ENCODE measurements at places on chromosomes 5 and 9.

DNA sequence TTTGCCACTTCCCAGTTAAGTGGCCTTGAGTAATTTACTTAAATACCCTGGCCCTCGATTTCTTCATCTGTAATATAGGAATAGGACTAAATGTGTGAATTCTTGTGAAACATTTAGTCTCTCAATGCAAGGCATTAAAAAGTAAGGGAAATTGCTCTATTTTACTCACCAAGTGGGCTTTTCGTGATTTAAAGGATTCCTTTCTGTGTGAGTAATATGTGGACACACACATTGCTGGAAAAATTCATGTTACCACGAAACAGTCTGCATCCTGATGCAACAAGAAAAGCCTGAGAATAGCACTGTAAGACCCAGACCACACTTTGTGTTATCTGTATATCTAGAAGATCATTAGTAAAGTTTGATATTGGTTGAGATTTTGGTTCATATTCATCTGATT, 1243.0 kb upstream of the CDH9 start:
- no peak for DNase-seq

- DNase-seq = no peak
Observed at GRCh38 chr5:168655316-168655715, 76.1 kb upstream of the PANK3 start.

DNA sequence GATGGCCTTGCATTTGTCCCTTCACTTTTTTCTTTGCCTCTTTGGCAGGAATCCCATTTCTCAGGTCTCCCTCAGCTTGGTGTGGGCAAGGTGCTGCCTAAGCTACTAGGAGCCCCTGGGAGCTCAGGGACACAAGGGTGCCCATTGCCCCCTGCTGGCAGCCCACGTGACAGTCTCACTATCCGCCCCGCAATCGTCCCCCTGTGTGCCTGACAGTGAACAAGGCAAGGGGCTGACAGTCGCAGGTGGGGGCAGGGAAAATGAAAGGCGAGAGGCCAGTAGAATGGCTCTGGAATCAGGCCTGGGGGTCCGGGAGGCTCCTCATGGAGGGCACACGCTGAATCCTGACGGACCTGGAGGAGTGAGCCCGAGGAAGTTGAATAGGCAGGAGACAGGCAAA, 2.0 kb upstream of the PCDH12 start:
- no peak for DNase-seq

GRCh38 chr5:134143944-134144941, 29.8 kb downstream of the TCF7 start:
- DNase-seq = no peak

GRCh38 chr9:123434619-123435240, 78.7 kb downstream of the CRB2 start:
- no peak for DNase-seq

DNA sequence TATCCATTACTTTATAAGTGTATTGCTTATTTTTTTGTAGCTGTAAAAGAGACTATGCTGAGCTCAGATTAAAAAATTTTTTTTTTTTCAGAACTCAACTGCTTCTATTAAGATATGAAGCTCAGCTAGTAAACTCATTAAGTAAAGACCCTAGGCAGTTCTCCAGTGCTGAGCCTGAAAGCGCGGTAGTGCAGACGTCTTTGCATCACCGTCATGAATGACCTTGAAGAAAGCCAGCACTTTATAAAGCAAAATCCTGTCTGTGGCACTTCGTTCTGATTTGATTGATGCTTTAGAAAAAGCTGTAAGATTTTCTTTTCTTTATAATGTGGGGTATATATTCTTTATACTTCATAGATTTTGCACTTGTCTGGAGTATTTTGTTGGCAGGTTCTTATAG, 105.7 kb downstream of the ATG10 start:
- DNase-seq = no peak

GRCh38 chr9:10869687-10870086, 256.9 kb upstream of the PTPRD start:
- DNase-seq = no peak

DNA sequence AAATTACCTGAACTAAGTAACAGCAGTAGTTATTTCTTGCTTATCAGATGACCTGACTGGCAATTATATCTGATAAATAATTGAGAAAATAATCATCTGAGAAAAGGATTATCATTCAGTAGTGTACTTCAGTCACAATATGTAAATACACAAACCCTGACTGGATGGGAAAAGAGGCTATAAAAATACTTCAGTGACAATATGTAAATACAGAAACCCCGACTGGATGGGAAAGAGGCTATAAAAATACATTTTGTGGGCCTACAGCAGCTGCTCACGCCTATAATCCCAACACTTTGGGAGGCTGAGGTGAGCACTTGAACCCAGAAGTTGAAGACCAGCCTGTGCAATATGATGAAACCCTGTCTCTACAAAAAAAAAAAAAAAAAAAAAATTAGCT, 11.1 kb downstream of the UBAP2 start:
- DNase-seq = no peak

DNA sequence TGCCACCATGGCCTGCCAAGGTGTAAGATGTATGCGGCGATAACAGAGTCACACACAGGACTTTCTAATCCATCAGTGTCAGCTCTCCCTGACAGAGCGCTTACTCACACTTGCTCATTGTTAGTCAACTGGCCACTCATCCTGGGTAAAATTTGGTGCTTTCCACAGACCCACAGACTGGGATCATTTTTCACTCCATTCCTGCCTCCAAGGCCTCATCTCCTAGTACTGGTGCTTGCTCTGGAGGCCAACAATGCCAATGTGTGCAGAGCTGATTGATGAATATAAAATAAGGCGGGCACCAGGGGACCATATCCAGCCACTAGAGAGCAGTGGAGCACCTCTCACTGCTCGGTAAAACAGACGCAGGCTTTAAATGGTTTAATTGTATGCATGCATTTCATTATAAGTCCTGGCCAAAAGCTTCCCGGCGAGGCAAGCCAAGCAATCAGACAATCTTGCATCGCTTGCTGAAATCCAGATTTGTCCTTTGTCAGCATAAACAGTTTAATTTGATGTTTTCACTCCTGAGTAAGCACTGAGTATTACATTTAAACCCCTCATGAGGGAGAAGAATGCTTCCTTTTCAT, 22.3 kb downstream of the PSMB7 start:
- no peak for DNase-seq

DNA sequence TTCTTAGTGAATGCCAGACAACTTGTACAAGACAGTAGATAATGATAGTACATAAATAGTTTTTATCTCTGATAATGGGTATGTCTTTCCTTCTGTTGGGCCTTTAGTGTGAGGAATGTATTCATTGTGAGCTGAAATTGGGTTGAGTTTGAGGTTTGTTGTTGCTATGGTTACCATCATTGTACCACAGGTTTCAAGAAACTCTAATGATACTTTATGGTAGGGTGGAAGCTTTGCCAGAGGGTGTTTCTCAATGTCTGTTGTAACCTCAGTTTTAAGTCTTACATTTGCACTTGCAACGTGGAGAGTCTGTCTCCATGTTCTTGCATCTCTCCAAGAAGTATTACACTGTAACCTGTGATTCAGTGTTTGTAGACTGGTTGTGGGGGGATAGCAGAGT, 1550.1 kb downstream of the MAT2B start:
- no peak for DNase-seq

DNA sequence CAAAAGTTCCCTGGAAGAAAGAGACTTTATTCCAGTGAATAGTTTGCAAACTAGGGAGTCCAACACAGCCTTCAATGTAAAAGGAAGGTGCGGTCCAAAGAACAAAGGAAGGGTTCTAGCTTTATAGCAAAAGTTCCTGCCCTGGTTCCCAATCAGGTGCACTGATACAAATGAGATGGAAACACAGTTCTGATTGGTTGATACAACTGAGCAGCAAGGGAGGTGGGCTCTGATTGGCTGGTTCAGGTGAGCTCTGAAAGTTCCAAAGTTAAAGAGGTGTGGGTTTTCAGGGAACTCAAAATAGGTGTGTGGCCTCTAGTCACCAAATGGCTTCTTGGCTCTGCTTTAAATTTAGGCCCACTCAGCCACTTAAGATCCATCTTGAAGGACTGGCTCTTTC, 43.1 kb downstream of the P4HA2 start:
- DNase-seq = no peak

DNA sequence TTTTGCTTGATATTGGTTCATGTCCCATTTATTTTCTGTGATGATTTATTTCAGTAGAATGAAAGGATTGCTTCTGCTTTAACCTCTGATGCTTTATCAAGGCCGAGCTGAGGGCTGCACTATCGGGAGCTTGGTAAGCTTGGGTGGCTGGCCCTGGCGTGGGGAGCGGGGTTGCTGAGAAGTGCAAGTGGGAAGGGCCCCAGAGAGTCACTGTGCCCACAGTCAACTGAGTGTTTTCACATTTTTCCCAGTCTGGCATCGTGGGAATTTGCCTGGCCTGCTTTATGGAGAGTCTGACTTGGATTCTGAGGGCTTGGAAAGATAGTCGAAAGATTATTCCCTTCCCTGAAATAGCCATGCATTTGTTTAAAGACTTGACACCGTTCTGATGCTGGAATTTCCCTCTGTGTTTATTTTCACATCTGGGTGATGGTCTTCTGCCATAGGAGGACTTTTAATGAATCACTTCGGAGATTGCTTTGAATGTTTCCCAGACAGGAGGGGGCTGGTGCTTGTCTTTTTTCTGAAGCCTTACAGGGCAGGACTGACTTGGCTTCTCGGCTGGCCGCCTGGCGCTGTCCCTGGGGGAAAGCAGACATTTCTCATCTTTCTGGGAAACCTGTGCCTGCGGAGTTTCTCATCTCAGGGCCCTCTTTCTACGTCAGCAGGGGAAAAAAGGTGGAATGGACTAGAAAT, 139.0 kb downstream of the BOD1 start:
- no peak for DNase-seq

GRCh38 chr9:91082731-91083130, 279.0 kb downstream of the AUH start:
- no peak for DNase-seq

DNA sequence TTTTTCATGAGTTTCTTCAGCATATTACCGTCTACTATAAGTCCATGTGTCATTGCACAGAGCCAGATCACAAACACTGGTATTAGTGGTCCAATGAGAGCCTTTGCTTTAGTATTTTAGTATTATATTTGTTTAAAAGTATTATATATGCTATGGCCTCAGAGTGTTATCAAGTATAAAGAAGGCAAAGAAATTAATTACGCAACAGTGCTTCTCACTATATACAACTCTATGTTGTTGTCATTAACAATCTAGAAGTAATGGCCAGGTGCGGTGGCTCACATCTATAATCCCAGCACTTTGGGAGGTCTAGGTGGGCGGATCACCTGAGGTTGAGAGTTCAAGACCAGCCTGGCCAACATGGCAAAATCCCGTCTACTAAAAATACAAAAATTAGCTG, 47.1 kb upstream of the RAPGEF6 start:
- no peak for DNase-seq

GRCh38 chr5:131259326-131259725, 4.5 kb upstream of the CDC42SE2 start:
- DNase-seq = no peak

- no peak for DNase-seq
Observed at GRCh38 chr5:145598184-145598583, 237.0 kb downstream of the PRELID2 start.

DNA sequence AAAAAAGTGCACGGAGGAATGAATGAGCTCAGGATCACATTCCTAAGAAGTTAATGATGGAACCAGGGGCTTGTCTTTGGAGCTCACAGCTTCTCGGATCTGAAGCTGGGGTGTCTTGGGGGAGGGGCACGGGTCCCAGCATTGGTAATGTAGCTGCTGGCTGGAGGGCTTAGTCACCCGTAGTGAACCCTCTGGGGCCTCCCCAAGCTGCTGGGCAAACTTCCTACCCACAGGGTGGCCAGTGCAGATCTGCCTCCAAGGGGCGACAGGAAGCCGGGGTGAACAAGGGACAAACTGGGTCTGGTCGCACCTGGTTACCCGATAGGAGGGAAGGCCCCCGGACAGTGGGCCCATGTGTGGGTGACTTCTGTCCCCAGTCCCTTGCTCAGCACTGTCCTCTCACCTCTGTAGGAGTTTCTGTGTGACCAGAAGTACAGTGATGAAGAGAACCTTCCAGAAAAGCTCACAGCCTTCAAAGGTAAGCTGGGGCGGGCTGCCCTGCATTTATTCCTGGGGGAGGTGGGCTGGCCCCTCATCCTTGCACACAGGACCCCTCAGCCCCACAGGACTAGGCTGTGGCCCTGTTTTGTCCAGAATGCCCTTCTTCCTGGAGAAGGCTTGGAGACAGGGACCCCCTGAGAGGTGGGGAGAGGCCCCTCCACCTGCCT, 14.1 kb upstream of the NUP214 start:
- no peak for DNase-seq

All from GM13977 (cell line).